SW480 (cell line): ENCODE measurements at places on chromosomes 1 and 21.
A peak's percentile ranks its signal among the peaks of the same experiment; 100 is the strongest.

- peak; percentile 50 for DNase-seq
Observed at GRCh38 chr1:234768569-234769283, 158.7 kb upstream of the IRF2BP2 start.

GRCh38 chr1:31934706-31935629 is 3.2 kb downstream of the PTP4A2 start:
- DNase-seq, result peak; percentile 40

DNA sequence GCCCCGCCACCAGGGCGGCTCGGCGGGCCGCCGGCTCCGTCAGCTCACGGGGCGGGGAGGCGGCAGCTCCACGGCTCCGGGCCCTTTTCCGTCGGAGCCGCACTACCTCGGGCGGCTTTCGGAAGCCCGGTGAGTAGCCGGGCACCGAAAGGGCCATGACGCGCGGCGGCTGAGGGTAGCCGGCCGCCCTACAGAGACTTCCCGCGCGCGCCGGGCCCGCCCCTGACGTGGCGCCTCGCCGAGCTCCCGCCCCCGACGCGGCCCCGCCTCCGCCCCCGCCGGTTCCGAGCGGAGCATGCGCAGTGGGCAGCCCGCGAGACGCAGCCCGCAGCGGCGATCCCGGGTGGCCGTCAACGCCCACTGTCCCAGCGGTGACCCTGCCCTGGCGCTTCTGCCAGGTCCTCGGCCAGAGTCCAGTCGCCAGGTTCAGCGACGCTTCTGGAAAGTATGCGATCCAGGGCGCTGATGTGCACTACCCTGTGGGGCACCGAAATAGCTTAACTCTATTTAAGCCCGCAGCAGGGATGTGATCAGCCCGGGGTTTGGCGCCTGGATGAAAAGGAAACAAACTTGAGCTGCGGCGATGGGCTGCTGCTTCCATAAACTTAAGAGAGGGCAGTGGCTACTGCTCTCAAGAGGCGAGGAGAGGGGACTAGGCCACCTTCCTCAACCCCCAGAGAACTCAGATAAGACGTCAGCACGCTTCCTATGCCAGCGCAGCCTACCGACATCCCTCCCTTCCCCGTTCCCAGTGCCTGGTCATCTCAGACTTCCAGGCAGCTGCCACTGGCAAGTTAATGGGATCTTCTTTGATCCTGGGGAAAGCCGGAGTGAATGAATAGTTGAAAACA is at the start of gene DONSON:
TSS of gene DONSON (minus strand) at position 200 of the 851 bp plus-strand sequence. CDS start at position 157, 43 bp downstream.
- peak; percentile 82 for DNase-seq

DNA sequence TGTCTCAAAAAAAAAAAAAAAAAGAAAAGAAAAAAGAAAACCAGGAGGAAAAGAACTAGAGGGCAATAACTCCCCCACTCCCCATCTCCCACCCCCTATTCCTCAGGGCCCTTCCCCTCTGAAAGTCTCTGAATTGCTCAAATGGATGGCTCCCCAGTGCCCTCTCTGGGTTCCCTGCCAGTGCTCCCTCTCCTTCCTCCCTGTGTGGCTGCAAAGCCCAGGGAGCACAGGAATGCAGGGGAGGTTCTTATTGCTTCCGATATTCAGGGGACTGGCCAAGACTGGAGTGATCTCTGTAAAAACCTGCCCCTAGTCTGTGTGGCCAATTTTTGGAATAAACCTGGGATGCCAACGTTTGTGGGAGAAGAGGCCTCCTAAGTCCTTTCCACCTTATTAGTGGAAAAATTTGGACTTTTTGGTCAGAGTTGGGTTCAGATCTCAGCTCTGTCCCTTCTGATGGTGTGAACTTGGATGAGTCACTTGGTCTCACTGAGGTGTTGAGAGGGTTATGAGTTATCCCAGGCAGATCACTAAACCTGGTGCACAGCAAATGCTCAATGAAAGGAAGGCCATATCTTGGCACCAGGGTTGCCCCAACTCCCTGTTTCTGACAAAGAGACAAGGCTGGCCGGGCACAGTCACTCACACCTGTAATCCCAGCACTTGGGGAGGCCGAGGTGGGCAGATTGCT is 13.4 kb upstream of the ARHGEF10L start:
- DNase-seq, result no peak

DNA sequence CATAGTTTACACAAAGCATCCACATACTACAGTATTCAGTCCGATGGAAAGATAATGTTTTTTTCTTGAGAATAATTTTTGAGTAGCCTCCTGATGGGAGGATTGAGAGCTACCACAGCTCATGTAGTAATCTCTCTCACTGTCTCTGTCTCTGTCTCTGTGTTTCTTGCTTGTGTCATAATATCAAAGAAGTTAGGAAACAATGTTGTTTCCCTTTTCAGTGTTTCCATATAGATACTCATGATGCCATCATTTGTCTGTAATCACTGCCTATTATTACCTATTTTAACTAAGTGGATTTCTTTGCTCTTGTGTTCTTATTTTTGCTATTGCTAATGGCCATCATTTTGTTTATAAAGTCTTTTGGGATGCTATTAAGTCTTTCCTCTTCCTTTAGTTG is 367.7 kb downstream of the NEGR1 start:
- DNase-seq, result no peak

DNA sequence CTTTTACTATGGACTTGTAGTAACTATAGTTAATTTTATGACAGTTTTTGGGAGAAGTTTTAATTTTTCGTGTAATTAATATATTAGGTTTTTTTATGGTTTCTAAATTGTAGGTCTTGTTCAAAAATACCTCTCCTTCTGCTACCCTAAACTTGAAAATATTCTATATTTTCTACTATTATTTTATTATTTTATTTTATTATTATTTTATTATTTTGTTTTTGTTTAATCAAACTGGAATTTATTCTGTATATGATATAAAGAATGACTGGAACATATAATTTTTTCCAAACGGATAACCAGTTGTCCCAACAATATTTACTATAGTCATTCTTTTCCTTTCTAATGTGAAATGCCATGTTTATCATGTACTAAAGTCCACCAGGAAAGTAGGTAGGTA is 17.1 kb upstream of the AGO4 start:
- DNase-seq, result no peak

DNA sequence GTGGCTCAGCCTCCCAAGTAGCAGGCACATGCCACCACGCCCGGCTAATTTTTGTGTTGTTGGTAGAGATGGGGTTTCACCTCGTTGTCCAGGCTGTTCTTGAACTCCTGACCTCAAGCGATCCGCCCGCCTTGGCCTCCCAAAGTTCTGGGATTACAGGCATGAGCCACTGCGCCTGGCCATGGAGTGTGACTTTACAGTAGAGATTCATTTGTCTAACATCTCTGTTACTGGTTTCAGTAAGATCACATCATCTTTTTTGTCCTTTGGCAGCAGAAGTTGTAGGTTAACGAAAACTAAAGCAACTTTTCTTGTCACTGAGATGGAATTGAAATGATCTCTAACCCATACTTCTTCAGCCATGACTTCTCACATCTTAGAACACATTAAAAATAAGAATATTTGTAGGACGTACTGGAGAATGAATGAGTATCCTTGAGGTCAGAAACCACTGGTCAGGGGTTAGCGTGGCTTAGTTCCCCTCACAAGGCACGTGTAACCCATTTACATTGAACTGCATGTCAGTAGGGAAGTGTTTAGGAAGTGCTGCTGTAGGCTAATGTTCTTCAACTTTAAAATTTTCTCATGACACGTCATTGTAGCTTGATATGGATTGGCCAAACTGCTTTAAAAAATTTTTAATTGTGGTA is 75.9 kb downstream of the CAMTA1 start:
- DNase-seq, result no peak

GRCh38 chr1:70778056-70778762 is 269.4 kb downstream of the PTGER3 start:
- no peak for DNase-seq

- DNase-seq, result no peak
Observed at GRCh38 chr21:33080376-33080775, 10.4 kb downstream of the OLIG1 start.

GRCh38 chr1:205811660-205812059 is 1.3 kb downstream of the SLC41A1 start:
- DNase-seq, result no peak

GRCh38 chr1:75723989-75724471 is 479 bp upstream of the ACADM start:
- peak; percentile 87 for DNase-seq

DNA sequence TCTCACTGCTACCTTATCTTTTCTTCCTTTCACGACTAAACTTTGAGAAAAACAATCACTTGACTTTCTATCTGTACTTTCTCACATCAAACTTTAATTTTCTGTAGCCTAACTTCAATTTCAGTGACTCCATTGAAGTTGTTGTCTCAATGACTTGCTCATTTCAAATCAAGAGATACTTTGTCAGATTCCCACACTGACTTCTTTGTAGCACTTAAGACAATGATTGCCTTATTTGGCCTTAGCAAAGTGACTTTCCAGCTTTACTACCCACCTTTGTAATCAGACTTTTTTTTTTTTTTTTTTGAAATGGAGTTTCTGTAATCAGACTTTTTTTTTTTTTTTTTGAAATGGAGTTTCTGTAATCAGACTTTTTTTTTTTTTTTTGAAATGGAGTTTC is 37.0 kb downstream of the AGO4 start:
- DNase-seq, result no peak

DNA sequence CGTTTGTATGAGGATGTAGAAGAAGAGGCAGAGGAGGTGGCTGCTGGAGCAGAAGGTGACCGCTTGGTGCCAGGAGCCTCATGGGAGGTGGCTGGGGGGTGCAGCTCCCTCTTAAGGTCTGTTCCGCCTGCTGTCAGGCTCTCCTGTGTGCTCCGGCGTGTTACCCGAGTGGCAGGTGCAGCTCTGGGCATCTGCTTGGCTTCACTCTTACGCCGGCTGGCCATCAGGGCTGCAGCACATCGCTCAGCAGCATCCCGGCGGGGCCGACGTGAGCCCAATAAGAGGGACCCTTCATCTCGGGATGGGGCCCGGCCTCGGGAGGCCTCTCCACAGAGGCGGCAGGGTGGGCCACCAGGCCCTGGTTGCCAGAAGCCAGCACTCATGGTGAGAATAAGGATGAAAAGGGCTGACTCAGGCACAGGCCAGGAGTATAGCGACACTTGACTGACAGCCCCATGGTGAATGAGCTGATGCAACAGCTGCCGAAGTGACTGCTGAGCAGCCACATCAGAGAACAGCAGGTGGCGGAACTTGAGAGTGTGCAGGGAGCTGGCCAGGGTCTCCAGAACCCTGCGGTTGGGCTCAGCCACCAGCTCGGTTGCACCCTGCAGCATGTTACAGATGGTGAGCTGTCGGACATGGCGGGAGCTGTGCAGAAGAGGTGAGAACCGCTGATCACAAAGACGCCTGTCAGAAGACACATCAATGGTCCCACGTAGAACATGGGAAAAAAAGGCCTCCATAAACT is 17.5 kb downstream of the LRRC41 start:
- no peak for DNase-seq

GRCh38 chr1:8379513-8380186 is 61.7 kb downstream of the SLC45A1 start:
- DNase-seq, result no peak

DNA sequence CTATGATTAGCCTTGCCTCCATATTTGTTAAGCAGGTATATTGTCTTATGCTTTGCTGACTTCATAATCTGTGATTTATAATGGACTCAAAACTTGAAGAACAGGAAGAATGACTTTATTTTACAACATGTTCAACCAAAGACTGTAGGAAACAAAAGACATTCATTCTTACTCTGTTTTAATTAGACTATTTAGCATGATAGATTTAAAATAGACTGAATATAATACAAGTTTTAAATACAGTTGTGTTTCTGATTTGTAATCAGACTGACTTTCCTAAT is 63.1 kb downstream of the CDC14A start:
- DNase-seq, result no peak

GRCh38 chr1:203954788-203955552 is 93.6 kb downstream of the SNRPE start:
- DNase-seq, result no peak

DNA sequence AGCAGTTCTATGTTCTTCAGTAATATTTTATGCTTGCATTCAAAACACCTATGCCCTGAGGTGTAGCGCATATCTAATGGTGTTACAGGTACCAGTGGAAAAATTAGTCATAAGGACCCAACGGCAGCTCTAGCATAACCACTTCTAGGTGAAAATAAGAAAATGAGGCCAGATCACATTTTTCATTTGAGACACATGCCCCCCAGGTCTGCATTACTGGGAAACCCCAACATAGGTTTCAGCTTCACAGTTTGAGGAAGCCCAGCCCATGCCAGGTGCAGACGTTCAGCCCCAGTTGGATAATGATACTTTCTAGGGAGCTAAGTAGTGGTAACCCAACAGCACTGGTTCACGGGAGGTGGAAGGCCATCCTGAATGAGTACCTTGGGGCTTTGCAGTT is 129.8 kb downstream of the CNIH3 start:
- no peak for DNase-seq

DNA sequence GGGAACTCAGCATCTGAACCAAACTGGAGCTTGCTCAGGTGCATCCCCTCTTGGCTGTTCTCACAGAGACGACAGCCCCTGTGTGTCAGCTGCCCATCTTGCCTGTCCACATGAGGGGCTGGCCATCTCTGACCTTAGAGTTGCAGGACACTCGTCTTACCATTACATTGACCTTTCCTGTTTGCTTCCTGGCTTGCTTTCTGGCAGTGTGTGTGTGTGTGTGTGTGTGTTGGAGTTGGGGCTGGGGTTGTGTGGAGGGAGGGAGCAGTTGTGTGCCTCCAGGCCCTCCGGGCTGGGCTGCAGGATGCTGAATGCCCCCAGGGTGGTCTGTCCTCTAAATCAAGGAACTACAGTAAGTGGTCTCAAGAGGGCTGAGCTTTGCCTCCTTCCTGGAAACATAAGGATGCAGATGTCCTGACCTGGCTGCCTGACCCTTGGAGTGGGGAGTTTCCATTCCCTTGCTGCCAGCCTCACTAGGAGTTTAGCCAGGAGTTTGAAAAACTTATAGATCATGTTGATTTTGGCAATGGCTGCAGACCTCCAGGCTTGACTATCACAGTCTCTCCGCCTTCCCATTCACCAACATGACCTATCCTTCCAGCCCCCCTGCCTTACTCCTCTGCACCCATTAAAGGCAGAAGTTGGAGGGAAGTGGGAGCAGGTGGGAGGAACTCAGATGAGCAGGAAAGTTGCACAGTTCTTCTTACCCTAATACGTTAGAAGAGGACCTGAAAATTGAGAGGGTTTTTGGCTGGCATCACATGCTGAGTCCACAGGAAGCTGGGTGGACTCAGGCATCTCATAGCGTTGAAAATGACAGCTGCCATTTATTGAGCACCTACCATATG is 19.0 kb downstream of the RASSF5 start:
- DNase-seq, result no peak

- DNase-seq, result no peak
Observed at GRCh38 chr1:94115254-94115899, 5.6 kb downstream of the ABCA4 start.

DNA sequence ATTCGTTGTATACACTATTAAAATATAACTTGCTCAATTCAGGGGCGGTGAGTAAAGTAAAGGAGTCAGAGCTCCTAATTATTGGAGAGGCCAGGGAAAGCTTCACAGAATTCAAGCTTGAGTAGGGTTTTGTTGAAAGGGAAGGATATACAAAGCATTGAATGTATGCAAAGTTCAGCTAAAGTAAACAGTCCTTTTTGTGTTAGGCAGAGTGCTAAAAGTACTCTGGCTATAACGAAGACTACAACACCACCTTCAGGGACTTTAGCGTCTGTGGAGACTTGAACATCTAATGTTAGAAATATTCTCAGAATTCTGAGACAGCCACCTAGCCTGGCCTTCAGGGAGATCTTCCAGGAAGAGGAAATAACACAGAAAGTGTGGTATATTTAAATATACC is 1.1 kb downstream of the FALEC start:
- no peak for DNase-seq
